Endothelial cell of umbilical vein (primary cell): ENCODE measurements at places on chromosomes 1 and 21. TPM values are rescaled to one million over a fixed set of nuclear protein-coding genes. Genes with fewer than 3 reads are reported as not detected.

Gene TMEM61
- not detected in 2 replicates for polyA plus RNA-seq

Gene CCDC18
- 1.5 and 2.2 TPM in 2 replicates for polyA plus RNA-seq

DNA sequence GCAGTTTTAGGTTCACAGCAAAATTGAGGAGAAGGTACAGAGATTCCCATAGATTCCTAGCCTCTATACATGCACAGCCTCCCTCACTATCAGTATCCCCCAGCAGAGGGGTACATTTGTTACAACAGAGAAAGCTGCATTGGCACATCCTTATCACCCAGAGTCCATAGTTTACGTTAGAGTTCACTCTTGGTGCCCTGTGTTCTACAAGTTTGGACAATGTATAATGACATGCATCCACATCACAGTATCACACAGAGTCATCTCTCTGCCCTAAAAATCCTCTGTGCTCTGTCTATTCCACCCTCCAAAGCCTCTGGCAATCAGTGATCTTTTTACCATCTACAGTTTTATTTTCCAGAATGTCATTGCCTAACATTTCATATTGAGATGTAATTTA is 22.3 kb upstream of the RGS16 start:
- DNase-seq: no peak

Gene TGFBR3
- 7.2 and 8.0 TPM in 2 replicates for polyA plus RNA-seq

GRCh38 chr1:26723013-26723991 is 27.5 kb downstream of the ARID1A start:
- peak; percentile 99 for DNase-seq

DNA sequence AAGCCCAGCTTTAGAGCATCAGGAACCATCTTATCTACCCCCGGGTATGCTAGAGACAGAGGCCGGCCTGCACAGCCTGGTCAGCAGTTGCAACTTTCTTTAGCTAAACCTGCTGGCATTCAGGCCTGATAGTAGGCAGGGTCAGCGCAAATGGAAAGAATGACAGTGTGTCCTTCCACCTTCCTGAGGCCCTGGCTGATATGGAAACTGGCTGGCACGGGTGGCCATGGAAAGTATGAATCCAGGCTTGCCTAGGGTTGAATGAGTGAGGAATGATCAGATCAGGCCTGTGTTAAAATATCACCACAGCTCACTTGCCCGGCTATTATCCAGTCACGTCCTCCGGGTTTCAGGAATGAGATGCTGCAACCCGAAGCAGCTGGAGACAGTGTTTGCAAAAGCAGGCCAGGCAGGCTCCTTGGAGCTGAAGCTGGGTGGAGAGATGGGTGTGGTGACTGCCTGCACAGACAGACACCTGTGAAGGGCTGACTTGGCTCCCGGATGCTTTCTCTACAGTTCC is 34.7 kb downstream of the RCAN1 start:
- peak; percentile 56 for DNase-seq

DNA sequence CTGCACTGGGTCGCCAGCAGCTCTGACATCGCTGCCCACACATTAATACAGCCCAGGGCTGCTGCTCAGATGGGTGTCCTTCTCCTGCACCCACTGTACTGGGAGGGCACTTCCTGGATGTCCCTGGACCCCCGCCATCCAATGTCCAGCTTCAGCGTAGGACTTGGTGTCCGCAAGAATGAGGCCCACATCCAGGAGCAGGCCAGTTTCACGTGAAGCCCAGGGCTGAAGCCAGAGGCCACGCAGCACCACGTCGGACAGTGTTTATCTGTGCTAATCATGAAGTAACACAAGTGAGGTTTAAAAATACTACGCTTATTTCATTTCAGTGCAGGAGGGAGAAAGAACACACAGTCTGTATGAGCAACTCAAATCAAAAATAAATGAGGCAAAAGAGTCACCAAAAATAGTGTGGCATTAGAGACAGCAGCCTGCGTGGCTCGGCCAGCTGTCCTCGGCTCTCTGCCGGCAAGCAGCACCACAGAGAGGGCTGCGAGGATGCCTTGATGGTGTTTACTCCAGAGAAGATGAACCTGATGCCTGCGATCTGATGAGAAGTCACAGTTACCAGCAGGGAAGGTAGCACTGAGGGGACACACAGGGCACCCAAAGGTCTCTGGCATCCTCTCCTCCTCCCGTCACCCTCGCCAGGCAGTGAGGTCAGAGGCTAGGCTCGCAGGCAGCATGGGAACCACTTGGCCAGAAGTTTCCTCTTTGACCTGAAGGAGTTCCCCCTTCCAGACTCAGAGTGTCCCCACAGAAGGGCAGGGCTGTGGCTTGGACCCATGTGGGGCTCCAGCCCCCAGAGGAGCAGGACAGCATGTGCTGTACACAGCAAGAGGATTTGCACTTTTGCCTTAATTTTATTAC is 22.1 kb upstream of the NPHP4 start:
- no peak for DNase-seq

- DNase-seq: no peak
Observed at GRCh38 chr1:167258858-167259257, 38.2 kb downstream of the POU2F1 start.

DNA sequence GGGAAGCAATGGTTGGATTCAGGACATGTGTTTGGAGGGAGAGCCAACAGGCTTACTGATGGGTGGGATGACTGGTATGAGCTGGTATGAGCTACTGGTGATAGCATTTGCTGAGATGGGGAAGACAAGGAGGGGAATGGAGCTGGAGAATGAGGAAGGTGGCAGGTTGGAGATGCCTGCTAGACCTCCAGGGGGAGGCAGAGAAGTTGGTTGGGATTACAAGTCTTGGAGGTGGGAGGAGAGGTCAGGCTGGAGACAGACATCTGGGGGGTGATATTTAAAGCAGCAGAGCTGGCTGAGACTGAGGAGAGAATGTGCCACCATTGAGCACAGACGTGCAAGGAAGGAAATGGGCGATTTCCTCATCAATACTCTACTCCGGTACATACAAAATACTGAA is 31.8 kb upstream of the ENO1 start:
- no peak for DNase-seq

DNA sequence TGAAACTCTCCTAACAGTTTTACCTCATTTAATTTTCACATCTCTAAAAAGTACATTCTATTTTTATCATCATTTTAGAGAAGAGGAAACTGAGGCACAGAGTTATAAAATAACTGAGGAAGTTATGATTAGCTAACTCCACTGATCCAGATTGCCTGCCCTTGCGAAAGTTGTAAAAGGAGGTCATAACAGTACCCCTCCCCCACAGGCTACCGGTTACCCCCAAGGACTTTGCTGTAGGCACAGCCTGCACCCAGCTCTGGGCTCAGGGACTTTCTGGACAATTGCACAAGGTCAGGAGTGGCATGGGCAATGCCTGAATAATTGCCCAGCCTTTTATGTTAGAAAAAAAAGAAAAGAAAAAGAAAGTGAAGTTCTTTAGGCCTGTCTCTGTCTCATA is 22.7 kb downstream of the PIGM start:
- no peak for DNase-seq

GRCh38 chr1:20069874-20070273 is at the start of gene PLA2G5:
TSS of gene PLA2G5 (plus strand) at chr1:20070194. CDS start at chr1:20084831, 14,637 bp downstream.
- no peak for DNase-seq

Gene TP73
- 0.03 and 0.10 TPM in 2 replicates for polyA plus RNA-seq

DNA sequence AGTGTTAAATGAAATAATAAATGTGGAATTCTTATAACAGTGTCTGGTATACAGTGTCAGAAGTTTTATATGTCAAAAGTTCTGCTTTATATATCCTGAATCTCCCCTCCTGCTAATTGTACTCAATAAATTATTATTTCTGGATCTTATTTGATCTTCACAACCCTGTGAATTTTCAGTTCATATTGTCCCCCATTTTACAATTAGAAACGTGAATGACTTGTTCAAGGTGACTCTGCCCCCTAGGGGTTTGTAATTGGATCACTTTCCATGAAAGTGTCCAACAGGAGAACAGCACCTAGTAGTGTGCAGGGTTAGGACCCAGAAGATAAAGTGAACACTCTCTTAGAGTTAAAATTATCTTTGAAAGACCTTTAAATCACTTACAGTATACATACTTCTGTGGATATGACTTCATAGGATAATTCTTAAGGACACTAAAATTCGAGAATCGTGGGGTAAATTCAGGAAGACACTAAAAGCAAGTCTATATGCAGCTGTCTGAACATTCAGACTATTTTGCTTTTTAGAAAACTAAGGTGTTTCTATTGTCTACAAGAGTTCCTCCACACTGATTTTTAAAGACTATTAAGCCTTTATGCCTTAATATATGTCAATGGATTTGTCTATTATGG is 4.5 kb upstream of the DDR2 start:
- peak; percentile 48 for DNase-seq

- peak; percentile 83 for DNase-seq
Observed at GRCh38 chr1:101259744-101260148, 22.9 kb downstream of the S1PR1 start.

DNA sequence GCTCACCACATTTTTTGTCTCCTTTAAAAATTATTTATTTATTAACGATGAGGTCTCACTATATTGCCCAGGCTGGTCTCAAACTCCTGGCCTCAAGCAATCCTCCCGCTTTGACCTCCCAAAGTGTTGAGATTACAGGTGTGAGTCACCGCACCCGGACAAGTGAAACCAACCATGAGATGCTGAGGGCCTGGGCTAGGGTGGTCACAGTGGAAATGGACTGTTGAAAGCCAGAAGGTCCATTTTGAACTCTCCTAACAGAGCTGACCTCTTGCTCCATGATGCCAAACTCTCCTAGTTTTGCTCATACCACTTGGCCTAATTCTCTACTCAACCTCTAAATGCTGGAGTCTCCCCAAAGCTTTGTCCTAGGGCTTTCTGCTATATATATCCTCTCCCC is 109.1 kb downstream of the SLC45A1 start:
- no peak for DNase-seq

DNA sequence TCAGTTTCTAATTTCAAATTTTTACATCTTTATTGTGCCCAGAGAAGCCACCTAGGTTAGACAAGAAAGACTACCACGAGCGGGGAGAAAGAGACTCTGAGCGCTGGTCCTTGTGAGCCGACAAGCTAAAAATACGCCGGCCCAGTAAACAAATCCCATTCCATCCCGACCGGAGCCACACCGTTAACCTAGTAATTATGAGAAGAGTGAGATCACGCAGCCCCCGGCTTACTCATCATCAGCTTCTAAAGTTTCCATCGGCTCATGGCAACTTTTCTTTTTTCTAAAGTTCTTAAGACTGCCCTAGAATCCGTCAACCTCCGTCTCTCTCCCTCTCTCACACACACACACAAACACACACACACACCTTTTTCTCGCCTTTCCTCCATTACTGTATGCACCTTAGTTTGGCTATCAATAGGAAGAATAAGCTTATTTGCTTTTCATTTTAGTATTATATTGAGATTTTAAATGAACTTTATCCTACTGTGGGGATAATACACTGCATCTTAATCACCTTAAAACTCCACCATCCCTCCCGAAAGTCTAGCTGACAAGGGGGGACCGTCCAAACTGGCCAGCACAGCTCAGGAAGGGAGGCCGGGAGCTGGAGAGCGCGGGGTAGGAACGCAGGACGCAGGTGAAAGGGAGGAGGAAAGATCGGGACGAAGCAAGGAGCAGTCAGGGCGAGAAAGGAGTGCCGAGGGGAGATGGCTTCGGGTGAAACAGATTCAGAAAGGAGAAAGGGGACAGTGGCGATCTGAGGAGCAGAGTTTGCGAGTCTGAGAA is 728 bp downstream of the OTUD7B start:
- DNase-seq: peak; percentile 86

DNA sequence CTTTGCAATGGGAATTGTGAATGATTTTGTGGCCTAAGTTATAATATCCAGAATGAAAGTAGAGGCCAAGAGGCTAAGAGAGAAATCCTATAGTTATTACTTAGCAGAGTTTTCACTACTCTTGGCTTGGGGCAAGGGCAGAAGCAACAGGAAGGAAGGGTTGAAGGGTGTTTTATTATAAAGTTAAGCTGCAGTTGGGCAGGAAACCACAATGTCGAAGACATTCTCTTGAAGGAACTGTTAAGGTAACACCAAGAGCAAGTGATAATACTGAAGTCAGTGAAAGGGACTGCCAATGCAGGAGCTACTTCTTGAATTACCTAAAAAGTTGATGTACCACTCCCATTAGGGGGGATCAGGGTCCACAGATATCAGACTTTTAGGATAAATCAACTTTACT is 8.3 kb downstream of the XCL2 start:
- no peak for DNase-seq

DNA sequence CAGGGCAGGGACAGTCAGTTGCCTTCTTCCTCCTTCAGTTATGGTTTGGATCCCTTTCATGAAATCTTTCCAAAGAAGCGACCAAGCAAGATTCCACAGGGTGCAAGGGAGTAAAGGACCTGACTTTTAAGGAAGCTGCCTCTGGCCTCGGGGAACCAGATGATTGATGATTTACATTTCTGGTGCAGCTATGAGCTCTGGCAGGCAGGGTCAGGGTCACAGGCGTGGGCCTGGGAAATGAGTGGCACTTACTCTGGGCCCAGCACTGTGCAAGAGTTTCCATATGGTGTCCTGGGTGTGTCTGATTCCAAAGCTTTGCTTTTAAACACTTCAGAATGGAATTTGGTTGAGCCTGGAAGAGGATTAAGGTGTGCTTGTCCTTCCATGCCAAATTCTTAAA is 7.2 kb upstream of the CRABP2 start:
- no peak for DNase-seq

DNA sequence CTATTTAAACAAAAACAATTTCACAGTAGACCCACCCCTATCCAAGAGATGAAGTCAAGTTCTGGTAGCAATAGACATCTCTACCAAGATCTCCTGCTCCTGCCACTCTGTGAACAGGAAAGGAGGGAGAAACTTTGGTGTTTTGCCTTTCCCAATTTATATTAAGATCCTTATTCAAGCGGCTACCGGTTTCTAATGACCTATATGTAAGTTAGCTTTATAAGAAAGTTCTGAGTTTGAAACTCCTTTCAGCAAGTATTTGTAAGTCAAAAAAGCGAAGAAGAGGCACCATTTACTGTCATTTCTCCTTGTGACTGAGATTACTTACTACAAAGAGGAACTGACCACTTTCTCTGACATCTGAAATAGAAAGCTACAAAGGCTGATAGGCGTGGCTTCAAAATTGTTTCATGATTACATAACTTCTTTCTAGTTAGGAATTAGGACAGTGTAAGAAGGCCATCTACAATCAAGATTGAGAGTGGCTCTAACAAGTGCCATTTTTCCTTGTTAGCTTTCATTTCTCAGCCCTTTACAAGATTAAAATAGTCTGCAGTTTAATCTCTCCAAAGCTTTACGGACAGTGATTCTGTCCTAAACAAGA is at the start of gene MNDA:
MNDA (plus strand) TSS at position 448 of the 604 bp plus-strand sequence. CDS start 10,803 bp downstream, outside the sequence.
- DNase-seq: no peak

GRCh38 chr1:32346532-32347157 is 10.6 kb upstream of the MARCKSL1 start:
- no peak for DNase-seq

Gene AGT
- polyA plus RNA-seq: not detected in 2 replicates

GRCh38 chr21:44658913-44659595 is 1.3 kb downstream of the KRTAP12-3 start:
- no peak for DNase-seq

DNA sequence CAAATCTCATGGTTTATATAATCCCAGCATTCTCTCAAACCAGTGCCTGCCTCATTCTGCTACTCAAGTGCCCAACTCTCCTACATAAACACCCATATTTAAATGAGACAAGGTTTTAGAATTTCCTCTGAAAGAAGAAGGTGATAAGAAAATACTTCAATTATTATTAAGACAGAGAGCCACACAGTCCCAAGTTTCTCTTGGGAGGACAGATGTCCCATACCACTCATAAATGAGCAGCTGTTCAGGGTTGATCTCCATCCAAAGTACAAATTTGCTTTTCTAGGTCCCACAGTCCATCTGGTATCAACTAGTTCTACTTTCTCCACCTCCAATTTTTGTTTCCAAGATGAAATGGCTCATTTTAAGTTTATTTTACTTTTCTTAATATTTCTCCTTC is 11.3 kb downstream of the DCAF8 start:
- no peak for DNase-seq
